NCI-H524 treated with DMSO at 0.1 percent for 48 hours (cell line): ENCODE measurements at places on chromosomes 1 and 21.

DNA sequence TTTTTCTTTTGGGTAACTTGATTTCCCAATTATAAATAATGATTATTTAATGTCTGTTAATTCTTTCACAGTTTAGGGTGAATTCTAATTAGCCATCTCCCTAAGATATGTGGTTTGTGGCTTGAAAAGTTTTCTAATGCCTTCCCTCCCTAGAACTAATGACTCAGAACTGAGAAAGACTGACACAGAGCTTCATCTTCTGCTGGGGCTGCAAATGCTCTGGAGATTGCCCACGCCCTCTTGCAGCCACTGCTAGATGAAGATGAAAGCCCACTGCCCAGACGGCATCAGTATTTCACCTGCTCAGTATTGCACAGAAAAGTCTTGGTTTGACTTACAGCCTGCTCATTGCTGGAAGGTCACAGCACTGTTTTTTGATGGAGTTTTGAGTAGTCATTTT lies 101.5 kb downstream of the ST6GALNAC3 start:
- no peak for DNase-seq

DNA sequence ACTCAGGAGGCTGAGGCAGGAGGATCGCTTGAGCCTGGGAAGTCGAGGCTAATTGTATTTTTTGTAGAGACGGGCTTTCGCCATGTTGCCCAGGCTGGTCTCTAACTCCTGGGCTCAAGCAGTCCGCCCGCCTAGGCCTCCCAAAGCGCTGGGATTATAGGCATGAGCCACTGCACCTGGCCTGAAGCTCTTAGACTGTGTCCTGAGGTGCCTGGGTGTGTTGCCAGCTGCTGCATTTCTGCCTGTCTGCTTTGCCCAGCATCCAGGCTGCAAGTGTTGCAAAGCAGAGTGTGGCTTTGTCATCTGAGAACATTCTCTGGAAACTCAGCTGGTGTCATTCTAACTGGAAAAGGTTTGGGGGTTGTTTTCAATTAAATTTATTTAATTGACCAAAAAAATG lies 105.0 kb downstream of the HUNK start:
- DNase-seq: peak; percentile 21

DNA sequence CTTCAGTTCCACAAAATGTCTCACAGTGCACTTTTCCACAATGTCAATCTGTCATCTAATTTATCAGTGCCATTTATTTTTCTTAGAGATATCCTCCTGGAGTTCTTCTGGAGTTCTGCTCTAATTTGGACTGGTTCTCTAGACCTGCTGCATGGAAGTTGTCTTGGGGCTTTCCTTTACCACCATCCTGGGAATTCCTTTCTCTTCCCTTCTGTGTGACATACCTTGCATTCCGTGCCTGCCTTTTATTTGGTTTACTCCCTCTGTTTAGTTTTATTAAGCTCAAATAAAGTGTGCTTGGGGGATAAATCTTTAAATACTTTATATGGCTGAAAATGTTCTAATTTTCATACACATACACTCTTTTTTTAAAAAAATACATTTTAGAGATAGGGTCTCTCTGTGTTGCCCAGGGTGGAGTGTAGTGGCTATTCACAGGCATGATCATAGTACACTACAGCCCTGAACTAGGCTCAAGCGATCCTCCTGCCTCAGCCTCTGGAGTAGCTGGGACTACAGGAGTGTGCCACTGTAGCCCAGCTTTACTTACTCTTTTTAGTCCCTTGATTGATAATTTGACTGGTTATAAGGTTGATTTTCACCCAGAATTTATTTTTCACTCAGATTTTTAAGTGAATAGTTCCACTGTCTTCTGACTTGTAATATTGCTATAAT lies 14.4 kb downstream of the MTF2 start:
- no peak for DNase-seq

GRCh38 chr1:75548721-75549480 lies 62.0 kb downstream of the SLC44A5 start:
- no peak for DNase-seq

DNA sequence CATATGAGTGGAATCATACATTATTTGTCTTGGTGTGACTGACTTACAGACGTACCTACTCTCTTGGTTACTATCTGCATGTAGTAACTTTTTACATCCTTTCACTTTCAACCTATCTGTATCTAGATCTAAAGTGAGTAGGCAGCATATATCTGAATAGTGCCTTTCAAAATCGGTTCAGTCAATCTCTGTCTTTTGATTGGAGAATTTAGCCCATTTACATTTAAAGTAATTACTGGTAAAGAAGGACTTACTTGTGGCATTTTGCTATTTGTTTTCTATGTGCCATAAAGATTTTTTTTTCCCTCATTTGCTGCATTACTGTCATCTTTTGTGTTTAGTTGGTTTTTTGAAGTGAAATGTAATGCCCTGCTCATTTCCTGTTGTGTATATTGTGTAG lies 14.2 kb downstream of the UTS2 start:
- no peak for DNase-seq

DNA sequence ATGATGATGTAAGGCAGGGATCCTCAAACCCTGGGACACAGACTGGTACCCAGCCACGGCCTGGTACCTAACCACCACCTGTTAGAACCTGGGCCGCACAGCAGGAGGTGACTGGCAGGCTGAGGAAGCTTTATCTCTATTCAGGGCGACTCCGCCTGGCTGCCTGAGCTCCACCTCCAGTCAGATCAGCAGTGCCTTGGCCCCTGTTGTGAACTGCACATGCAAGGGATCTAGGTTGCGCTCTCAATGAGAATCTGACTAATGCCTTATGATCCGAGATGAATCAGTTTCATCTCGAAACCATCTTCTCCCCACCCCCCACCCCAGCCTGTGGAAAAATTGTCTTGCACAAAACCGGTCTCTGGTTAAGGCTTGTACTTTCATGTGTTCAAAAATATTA lies 4.2 kb downstream of the RNPC3 start:
- no peak for DNase-seq

DNA sequence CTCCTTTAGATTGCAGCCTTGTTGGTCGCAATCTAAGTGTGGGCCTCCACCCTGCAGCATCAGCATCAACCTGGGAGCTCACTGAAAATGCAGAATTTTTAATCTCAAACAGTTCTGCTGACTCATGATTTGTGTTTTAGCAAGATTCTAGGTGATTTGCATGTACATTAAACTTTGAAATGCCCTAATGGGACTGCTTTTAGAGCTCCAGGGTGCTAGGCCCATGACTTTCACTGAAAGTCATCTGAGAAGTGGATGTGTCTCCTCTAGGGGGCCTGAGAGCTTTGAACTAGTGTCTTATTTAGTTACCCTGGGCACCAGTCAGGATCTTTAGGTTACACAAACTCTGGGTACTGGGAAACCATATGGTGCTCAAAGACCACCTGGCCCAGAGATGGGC lies 9.0 kb downstream of the TRIM67 start:
- peak; percentile 28 for DNase-seq

DNA sequence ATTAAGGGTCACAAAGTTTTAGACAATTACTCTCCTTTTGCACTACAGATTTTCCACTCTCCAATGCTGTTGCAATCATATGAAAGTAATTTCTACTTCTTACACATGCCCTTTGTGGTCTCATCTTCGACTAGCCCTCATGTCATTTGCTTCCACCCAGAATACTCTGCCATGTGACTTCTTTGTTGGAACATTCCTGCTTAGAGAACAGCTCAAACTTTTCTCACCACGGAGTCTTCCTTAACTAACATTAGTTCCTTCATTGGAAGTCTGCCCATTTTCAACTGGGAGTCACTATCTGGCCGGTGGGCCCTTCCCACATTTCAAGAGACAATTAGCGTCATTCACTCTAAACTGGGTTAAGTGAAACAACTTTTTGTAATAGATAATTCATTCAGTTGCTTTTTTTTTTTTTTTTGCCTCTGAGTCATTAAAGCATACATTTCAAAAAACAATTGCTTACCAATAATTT lies 142.6 kb upstream of the PALMD start:
- DNase-seq: no peak

DNA sequence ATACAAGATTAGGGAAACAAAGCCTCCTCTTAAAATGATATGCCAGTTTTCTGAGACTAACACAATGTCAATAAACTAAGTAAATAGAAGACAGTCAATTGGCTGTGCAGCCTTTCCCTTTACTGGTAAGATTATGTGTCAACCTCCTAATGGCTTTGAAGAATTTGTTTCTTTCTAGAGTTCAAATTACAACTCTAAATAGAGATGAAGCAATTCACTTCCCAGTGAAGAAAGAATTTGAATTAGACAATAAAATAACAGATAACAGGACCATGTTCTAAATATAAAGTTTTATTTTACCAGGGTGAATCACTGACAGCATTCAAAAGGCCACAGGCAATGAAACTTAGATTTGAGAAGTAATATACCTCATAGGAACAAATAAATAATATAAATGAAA lies 680.3 kb downstream of the PLA2G4A start:
- no peak for DNase-seq

DNA sequence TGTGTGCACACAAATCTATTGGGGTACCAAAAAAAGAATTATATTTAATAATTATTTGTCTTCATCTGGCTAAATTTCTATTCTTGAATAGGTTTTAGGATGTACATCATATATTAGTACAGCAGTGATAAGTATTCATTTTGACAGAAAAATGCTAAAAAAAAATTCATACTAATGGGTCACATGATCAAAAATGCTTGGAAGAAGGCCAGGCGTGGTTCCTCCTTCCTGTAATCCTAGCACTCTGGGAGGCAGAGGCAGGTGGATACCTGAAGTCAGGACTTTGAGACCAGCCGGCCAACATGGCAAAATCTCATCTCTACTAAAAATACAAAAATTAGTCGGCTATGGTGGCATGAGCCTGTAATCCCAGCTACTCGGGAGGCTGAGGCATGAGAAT lies 26.9 kb upstream of the PTGFRN start:
- no peak for DNase-seq

GRCh38 chr1:159142391-159142663 lies 29.1 kb upstream of the CADM3 start:
- no peak for DNase-seq

GRCh38 chr21:25759573-25759972 lies 24.8 kb downstream of the GABPA start:
- DNase-seq: no peak

DNA sequence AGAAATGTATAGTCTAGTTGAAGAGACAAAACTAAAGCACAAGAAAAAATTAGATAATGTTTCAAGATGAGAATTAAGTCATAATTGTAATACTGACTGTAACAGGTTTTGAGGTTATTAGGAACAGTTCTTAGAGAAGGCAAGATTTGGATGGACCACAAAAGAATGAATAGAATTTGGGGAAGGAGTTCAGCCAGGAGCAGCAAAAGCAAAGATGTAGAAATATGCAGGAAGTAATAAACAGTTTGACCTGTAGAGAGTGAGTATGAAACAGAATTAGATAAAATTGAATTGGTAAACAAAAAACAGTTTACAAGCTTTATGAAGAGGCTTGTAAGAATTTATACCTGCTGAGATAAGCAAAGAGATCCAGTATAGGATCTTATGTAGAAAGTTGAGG lies 16.3 kb downstream of the VPS45 start:
- no peak for DNase-seq

DNA sequence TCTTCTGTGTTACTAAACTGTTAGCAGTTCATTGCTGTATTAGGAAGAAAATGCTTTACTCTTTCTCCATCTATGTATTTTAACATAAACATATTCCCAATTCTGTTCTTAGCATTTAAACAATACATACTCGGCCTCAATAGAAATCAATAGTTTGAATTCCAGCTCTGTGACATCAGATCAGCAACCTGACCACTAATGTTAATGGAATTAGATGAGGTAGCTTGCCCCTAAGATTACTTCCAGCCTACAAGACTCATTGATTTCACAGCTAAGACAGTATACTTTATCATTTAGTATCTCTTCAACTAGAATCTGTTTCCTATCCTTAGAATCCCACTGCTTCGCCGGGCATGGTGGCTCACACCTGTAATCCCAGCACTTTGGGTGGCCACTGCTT lies 38.9 kb downstream of the EPRS1 start:
- DNase-seq: no peak
